A673 (cell line): ENCODE measurements at places on chromosomes 2 and 18.

DNA sequence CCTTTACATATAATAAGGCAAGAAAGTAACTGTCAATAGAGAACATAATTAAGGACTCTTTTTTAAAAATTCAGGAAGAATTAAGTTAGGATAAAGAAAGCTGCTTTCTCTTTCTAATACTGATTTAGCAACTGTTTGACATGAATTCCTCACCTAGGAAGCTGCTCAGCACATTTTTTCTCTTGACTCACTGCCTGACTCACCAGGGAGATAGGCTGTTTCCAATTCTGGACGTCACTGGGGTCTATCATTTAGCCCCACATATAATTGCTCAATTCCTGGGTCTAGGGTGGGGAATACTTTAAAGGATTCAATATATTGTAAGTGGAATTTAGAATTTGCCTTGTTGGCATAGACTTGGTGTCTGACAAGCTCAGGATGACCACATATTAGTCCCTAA is 50.8 kb upstream of the UGP2 start:
- no peaks in the 10 kb centered on the region for H3K27me3 ChIP-seq
- no peaks in the 10 kb centered on the region for H3K4me1 ChIP-seq
- no peak overlapping the region for H3K27ac ChIP-seq
- no peak overlapping the region for H3K4me3 ChIP-seq

GRCh38 chr2:187105218-187105617 is 256.2 kb upstream of the ZSWIM2 start:
- H3K36me3 ChIP-seq: no peaks in the 10 kb centered on the region
- H3K4me3 ChIP-seq: no peak overlapping the region
- DNase-seq: no peak
- H3K27ac ChIP-seq: no peak overlapping the region

GRCh38 chr2:37786854-37787253 is 115.4 kb upstream of the CDC42EP3 start:
- H3K4me1 ChIP-seq: no peaks in the 10 kb centered on the region
- no peak for DNase-seq
- peaks cover 11% of the 10 kb centered on the region for H3K27me3 ChIP-seq
- no peak overlapping the region for H3K27ac ChIP-seq

GRCh38 chr2:56130463-56131070 is 53.2 kb upstream of the CCDC85A start:
- peaks cover 6% of the 10 kb centered on the region for H3K4me1 ChIP-seq
- no peaks in the 10 kb centered on the region for H3K36me3 ChIP-seq
- H3K27me3 ChIP-seq: no peaks in the 10 kb centered on the region
- H3K27ac ChIP-seq: no peak overlapping the region
- DNase-seq: peak; percentile 47
- H3K4me3 ChIP-seq: no peak overlapping the region

GRCh38 chr2:199895406-199895805 is 15.7 kb upstream of the C2orf69 start:
- H3K4me3 ChIP-seq: no peak overlapping the region
- no peaks in the 10 kb centered on the region for H3K27me3 ChIP-seq
- DNase-seq: no peak
- no peaks in the 10 kb centered on the region for H3K36me3 ChIP-seq
- no peak overlapping the region for H3K27ac ChIP-seq
- peaks cover 7% of the 10 kb centered on the region for H3K4me1 ChIP-seq

DNA sequence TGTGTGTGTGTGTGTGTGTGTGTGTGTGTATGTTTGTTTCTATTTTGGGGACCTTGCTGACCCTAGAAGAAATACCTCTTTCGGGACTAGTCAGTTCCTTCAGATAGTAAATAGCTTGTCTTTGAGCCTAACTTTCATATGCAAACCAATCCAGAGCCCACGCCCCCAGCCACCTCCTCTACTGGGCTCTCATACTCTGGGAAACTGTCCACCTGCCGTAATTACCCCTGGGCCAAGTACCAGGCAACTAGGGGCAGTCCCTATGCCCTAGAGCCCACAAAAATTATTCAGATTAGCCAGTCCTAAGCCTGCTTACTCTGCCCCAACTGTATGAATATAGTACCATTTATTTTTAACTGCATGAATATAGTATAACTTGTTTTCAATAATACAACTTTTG is 970.4 kb downstream of the EPHA4 start:
- DNase-seq: no peak
- H3K36me3 ChIP-seq: no peaks in the 10 kb centered on the region
- no peak overlapping the region for H3K27ac ChIP-seq

- DNase-seq: no peak
- H3K27me3 ChIP-seq: no peaks in the 10 kb centered on the region
- H3K4me1 ChIP-seq: no peaks in the 10 kb centered on the region
- H3K36me3 ChIP-seq: no peaks in the 10 kb centered on the region
- H3K4me3 ChIP-seq: no peak overlapping the region
These were observed 151.7 kb downstream of the ARHGAP28 start for GRCh38 chr18:6881034-6881820.

DNA sequence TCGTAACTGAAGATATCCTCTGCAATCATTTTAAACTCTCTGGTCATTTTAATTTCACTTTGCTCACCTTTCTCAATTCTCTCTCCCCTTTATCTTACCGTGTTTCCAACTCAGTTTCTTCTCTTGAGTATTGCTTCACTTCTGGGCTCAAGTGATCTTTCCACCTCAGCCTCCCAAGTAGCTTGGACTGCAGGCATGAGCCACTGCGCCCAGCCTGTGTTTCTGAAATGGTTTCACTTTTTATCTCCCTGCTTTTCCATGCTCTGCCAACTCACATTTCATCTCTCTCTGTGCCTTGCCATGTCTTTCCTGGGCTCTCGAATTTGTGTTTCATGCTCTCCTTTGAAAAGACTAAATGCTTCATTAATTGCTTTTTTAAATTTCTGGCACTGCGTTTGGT is 30.5 kb upstream of the TMEM131 start:
- DNase-seq: no peak
- H3K4me3 ChIP-seq: peak overlapping the region; percentile 18
- no peak overlapping the region for H3K27ac ChIP-seq

GRCh38 chr2:17538022-17538843 is 2.3 kb upstream of the VSNL1 start:
- no peaks in the 10 kb centered on the region for H3K36me3 ChIP-seq
- no peaks in the 10 kb centered on the region for H3K27me3 ChIP-seq
- H3K27ac ChIP-seq: peak overlapping the region; percentile 29
- H3K4me1 ChIP-seq: peaks cover 3% of the 10 kb centered on the region
- peak overlapping the region; percentile 64 for H3K4me3 ChIP-seq

DNA sequence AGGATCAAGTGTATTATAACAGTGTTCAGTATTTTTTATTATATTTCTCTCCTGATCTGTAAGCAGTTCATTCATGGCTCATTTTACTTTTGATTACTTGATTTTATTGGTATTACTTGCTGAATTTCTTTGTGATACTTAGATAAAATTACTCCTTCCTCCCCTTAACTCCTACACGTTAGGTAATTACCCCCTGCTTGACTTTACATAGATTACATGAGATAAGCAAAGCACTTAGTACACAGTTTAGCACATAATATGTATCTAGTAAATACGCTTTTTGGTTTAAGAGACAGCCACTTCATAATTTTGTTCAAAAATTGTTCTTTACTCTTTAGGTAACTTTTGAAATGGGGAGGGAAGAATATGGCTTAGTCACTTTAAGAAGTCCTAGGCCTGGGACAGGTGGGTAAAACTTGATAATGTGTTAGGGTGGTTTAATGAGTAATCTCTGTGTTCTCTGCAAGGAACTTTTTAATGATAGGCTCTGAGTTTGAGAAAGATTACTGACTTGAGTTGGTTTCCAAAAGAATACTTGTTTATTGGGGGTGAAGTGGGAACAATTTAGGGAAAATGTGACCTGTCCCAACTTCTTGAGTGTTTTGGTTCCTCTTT is 80.9 kb downstream of the NCOA1 start:
- no peaks in the 10 kb centered on the region for H3K36me3 ChIP-seq
- no peak for DNase-seq
- peaks cover 13% of the 10 kb centered on the region for H3K4me1 ChIP-seq
- no peak overlapping the region for H3K4me3 ChIP-seq
- no peaks in the 10 kb centered on the region for H3K27me3 ChIP-seq

DNA sequence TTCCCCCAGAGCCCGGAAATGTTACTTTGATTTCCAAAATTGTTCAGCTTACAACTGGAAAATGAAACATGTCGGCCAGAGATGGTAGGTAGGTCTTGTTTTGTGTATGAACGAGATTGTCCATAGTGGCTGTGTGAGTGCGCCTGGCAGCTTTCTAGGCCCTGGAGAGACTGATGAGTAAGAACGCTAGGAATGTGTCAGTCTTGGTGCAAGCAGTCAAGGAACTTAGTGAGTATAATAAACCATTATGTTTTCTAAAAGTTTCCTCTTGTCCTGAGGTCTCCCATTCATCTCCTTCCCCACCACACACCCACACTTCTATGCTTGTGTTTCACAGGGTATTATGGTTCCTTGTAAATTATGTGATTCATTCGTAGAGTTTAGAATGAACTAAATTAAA is 234.2 kb downstream of the CDH2 start:
- no peak overlapping the region for H3K27ac ChIP-seq
- H3K4me3 ChIP-seq: no peak overlapping the region
- DNase-seq: peak; percentile 8

- no peak for DNase-seq
- no peaks in the 10 kb centered on the region for H3K27me3 ChIP-seq
- no peak overlapping the region for H3K27ac ChIP-seq
- no peak overlapping the region for H3K4me3 ChIP-seq
- no peaks in the 10 kb centered on the region for H3K36me3 ChIP-seq
These were observed 259.3 kb downstream of the PTGR3 start for GRCh38 chr18:74949611-74950010.

- no peak overlapping the region for H3K4me3 ChIP-seq
- no peaks in the 10 kb centered on the region for H3K27me3 ChIP-seq
- no peak overlapping the region for H3K27ac ChIP-seq
- no peak for DNase-seq
- no peaks in the 10 kb centered on the region for H3K4me1 ChIP-seq
These were observed 120.2 kb downstream of the GBX2 start for GRCh38 chr2:236047886-236048540.

GRCh38 chr2:37389989-37390765 is 45.7 kb downstream of the QPCT start:
- H3K36me3 ChIP-seq: no peaks in the 10 kb centered on the region
- H3K27ac ChIP-seq: peak overlapping the region; percentile 39
- no peak overlapping the region for H3K4me3 ChIP-seq
- peak; percentile 81 for DNase-seq
- H3K27me3 ChIP-seq: no peaks in the 10 kb centered on the region
- peaks cover 6% of the 10 kb centered on the region for H3K4me1 ChIP-seq

- no peaks in the 10 kb centered on the region for H3K27me3 ChIP-seq
- no peak for DNase-seq
- H3K36me3 ChIP-seq: no peaks in the 10 kb centered on the region
These were observed 211.0 kb downstream of the CTNNA2 start for GRCh38 chr2:79723830-79724229.

DNA sequence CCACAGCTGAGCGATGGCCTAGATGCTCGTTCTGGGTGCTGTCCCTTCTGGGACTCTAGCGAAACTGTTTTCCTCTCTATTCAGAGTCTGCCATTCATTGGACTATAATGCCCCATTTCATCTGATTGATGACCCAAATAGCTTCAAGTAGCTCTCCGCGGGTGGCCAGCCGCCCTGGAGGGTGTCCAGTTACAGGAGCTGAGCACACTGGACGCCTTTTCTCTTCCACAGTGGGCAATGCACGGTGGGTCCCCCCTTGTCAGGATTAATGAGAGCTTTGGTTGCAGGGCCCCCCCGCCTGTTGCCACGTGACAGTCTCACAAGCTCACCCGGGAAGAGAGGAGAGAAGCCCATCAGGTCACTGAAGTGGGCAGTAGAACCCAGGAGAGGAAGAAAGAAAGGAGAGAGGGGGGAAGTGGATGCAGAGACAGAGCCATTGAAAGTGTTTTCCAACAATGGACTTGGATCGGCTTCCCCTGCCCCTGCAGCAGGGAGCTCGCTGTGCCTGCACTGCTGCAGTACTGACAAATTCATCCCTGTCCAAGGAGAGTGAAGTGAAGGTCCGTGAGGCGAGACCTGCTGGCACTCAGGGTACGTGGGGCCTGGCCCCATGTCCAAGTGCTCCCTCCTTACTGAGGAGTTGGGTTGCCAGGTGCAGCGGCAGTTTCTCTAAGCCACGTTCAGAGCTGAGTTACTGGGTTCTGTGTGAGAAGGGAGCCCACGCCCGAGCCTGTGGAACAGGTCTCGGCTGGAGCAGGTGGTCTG is 44.8 kb downstream of the DIPK1C start:
- H3K4me1 ChIP-seq: peaks cover 2% of the 10 kb centered on the region
- no peaks in the 10 kb centered on the region for H3K27me3 ChIP-seq

DNA sequence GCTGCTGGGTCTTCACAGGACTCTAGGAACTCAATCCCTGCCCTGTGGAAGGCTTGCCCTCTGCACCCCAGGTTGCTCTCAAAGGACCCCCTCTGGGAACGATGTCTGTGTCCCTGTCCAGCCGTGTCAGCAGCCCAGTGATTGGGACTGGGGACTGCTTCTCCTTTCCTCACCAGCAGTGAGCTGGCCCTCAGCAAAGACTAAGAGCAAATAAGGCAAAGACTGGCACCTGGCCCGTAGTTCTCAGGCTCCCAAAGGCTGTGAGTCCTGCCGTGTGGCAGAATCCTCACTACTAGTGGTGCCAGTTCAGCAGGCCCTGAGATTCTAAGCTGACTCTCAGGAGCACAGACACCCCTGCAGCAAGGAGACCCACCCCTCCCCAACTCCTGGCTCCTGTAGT is 47.8 kb downstream of the TMEM163 start:
- no peaks in the 10 kb centered on the region for H3K27me3 ChIP-seq
- DNase-seq: no peak
- no peak overlapping the region for H3K4me3 ChIP-seq
- no peaks in the 10 kb centered on the region for H3K4me1 ChIP-seq
- no peaks in the 10 kb centered on the region for H3K36me3 ChIP-seq

GRCh38 chr2:30620102-30620501 is 173.1 kb downstream of the LCLAT1 start:
- no peaks in the 10 kb centered on the region for H3K36me3 ChIP-seq
- H3K27ac ChIP-seq: no peak overlapping the region
- H3K4me1 ChIP-seq: no peaks in the 10 kb centered on the region
- no peaks in the 10 kb centered on the region for H3K27me3 ChIP-seq

DNA sequence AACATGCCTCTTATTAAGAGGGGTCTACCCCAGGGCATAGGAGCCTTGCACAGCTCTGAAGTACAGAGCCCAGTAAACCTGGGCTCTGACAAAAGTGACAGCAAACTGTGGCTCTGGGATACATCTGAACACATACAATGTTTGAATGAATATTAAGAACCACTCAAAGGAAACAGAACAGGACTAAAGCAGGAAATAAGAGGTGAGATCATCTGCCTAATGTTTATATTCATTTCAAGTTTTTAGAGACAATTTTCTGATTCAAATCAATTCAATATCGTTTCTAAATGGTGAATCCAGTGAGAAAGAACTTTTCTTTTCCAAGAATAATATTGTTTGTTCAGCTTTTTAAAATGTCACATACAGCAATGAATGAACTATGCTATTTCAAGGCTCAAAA is 136.7 kb upstream of the CAVIN2 start:
- no peak overlapping the region for H3K4me3 ChIP-seq
- peaks cover 4% of the 10 kb centered on the region for H3K4me1 ChIP-seq
- H3K27me3 ChIP-seq: no peaks in the 10 kb centered on the region
- peak; percentile 22 for DNase-seq
- no peak overlapping the region for H3K27ac ChIP-seq

- H3K27me3 ChIP-seq: no peaks in the 10 kb centered on the region
- no peak overlapping the region for H3K4me3 ChIP-seq
- DNase-seq: no peak
These were observed 55.7 kb downstream of the RTP5 start for GRCh38 chr2:241925277-241925676.

GRCh38 chr2:197251163-197251562 is 59.4 kb downstream of the ANKRD44 start:
- no peak overlapping the region for H3K27ac ChIP-seq
- peaks cover 26% of the 10 kb centered on the region for H3K4me1 ChIP-seq
- H3K4me3 ChIP-seq: no peak overlapping the region

- H3K27me3 ChIP-seq: no peaks in the 10 kb centered on the region
- no peak for DNase-seq
- H3K36me3 ChIP-seq: no peaks in the 10 kb centered on the region
- no peak overlapping the region for H3K27ac ChIP-seq
These were observed 21.5 kb upstream of the ZNF532 start for GRCh38 chr18:58842978-58843687.
